CD4-positive, alpha-beta T cell treated with Interleukin-21 for 1 hour (primary cell): ENCODE measurements at places on chromosomes 6 and 20.
A peak's percentile ranks its signal among the peaks of the same experiment; 100 is the strongest.

- DNase-seq = no peak
These were observed 85.2 kb upstream of the ANKEF1 start for GRCh38 chr20:9949563-9949962.

GRCh38 chr6:13453771-13454251 lies 33.6 kb downstream of the GFOD1 start:
- peak; percentile 45 for DNase-seq

DNA sequence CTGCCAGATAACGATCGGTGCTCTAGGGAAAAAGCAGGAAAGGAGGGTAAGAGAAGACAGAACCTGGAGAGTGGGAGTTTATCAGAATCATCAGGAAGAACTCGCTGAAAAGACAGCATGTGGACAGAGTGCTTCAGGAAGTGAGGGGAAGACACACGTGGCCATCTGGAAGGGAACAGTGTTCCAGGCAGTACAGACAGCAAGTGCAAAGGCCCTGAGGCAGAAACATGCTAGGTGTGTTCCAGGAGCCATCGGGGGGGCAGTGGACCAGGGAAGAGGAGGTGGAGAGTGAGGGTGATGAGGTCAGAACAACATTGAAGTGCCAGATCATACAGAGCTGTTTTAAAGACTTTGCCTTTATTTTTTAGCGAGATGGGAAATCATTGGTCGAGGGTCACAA lies 354.3 kb upstream of the CNR1 start:
- DNase-seq = no peak

DNA sequence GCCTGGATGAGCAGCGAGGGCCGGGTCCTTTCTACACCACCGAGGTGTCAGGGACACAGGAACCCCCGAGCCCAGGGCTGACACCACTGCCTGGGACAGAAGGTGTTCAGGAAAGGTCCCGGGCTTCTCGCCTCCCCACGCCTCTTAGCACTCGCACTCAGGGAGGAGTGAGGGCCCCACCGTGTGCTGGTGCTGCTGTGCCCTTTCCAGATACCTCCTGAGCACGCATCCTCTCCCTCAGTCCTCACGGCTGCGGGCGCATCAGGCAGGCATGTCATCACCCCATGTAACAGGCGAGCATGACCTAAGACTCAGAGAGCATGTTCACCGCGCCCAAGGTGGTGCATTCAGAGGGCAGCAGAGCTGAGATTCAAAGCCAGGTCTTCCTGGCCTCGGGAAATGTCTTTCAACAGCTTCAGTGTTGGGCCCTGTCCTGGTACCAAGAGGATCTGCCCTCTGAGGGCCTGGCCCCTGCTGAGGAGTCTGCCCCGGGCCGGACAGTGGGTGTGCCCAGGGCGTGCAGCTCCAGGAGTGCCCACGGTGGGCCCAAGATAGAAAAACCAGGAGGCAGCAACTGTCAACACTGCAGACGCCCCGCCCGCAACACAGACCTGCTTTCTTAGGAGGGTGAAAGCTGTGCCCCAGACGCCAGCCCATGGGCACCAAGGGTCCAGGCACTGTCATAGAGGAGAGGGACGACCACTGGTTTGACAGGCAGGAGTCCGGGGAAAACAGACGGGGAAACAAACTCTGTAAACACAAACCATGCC lies 29.2 kb downstream of the TGM2 start:
- no peak for DNase-seq

GRCh38 chr6:108174371-108175175 lies 8.8 kb downstream of the NR2E1 start:
- DNase-seq = no peak

GRCh38 chr6:2848851-2849250 lies 7.2 kb upstream of the SERPINB1 start:
- peak; percentile 79 for DNase-seq

DNA sequence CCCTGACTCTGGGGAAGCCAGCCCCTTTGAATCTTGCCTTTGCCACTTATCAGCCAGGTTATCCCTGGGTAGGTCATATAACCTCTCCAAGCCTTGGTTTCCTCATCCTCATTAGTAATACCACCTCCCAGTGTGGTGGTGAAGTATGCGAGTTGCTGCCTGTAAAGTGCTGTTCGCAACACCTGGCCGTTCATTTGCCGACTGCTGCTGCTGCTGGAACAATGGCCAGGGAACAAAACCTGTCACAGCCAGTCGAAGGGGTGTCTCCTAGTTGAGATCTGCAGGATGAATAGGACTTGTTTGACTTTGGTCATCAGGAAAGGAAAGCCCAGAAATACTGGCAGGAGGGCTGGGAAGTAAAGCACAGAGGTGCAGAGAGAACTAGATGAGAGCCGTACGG lies 6.1 kb downstream of the MANBAL start:
- no peak for DNase-seq

DNA sequence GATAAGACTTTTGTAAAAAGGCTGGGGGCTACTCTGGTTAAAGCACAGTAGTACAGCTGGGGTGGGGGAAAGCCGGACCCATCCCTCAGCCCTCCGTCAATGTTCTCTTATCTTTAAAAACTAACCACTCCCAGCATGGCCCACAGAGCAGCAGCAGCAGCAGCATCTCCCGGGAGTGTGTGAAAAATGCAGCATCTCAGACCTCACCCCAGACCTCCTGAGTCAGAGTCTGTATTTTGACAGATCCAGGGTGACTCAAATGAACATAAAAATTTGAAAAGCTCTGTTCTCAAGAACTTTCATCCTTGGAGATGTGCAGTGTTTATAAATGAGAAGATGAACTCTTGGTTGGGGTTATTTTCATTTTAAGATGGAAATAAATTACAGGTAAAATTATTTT lies 277.7 kb upstream of the ECI2 start:
- DNase-seq = no peak

GRCh38 chr6:136782021-136782770 lies 10.1 kb downstream of the MAP3K5 start:
- DNase-seq = no peak

DNA sequence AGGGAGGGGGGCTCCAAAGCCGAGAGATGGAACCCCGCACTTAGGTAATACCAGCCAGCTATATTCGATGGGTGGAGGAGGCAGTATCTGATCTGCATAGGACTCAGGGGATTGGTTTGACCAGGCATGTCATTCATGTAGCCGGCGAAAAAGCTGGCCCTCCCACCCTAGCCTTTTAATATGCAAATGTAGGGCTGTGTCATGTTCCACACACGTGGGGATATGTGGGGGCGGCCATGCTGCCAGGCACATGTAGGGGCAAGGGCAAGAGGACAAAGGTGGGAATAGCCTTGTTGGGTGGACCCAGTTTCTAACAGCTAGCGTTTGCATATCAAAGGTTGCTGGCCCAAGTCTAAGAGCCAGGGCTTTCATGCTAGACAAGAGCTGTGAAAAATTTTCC lies 39.1 kb upstream of the DDR1 start:
- no peak for DNase-seq

GRCh38 chr6:2958776-2959175 lies 12.6 kb downstream of the SERPINB6 start:
- no peak for DNase-seq

DNA sequence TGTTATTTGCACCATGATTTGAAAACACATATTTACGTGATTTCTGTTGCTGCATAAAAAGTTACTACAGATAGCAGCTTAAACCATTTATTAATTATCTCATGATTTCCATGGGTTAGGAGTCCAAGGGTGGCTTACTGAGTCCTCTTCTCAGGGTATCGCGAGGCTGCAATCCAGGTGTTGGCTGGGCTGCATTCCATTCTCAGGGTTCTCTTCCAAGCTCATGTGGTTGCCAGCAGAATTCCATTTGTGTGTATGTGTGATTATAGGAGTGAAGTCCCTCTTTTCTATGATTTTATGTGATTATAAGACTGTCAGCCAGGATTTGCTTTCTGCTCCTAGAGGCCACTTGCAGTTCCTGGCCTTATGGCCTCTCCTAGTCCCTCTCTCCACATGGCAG lies 135.1 kb downstream of the FAM83B start:
- DNase-seq = no peak

GRCh38 chr6:130873746-130874145 lies 46.5 kb downstream of the SMLR1 start:
- no peak for DNase-seq

DNA sequence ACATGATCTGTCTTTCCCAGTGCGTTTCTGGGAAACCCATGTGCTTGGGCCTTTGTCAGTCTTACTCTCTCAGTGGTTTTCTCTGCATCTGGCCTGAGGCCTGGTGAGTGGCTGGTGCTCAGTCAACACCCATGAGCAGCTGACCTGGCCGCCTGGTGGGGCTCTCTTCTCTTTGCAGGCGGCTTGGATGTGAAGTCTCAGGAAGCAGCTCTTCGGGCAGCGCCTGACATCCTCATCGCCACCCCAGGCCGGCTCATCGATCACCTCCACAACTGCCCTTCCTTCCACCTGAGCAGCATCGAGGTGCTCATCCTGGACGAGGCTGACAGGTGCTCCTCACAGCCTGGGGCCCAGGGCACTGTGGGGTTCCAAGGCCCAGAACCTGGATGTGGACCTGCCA lies 10.8 kb downstream of the DDX27 start:
- DNase-seq = no peak

DNA sequence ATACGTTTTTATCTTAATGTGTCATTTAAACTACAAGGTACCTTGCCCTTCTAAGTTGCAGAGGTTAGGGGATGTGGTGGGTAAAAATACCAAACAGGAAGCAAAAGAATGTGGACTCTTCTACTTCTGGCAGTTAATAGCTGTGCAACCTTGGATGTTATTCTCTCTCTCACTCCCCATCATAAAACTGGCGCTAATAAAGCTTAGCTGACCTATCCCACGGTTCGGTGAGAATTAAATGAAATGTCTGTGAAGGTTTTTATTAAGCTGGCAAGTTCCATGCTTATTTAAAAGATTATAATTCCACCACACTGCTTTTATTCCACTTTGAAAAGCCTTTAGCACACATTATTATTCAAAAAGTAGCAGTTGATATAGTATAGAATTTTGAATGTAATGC lies 127.8 kb upstream of the SLC22A23 start:
- no peak for DNase-seq

GRCh38 chr6:146287691-146288369 lies 255.8 kb upstream of the RAB32 start:
- DNase-seq = no peak

GRCh38 chr20:59318201-59318790 lies 17.9 kb downstream of the EDN3 start:
- DNase-seq = no peak

DNA sequence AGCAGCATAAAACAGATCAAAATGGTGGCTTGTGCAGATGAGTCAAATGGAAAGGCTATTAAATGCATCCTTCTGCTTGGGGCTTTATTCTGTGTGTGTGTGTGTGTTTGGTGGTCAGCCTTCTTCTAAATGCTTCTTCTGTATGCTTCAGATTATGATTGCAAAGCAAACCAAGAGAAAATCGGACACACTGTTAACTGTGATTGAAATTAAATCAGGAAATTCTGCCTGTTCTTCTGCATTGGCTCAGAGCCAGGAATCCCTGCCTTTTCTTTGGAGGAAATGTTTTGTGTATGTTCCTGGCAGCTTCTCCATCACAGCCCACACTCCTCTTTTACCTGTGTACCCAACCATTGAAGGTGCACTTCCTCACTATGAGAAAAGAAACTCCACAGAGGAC lies 22.3 kb upstream of the PDE10A start:
- DNase-seq = no peak

- no peak for DNase-seq
These were observed 13.9 kb upstream of the SCUBE3 start for GRCh38 chr6:35199866-35200265.

- DNase-seq = peak; percentile 60
These were observed 76.7 kb downstream of the PREX1 start for GRCh38 chr20:48750941-48751635.

DNA sequence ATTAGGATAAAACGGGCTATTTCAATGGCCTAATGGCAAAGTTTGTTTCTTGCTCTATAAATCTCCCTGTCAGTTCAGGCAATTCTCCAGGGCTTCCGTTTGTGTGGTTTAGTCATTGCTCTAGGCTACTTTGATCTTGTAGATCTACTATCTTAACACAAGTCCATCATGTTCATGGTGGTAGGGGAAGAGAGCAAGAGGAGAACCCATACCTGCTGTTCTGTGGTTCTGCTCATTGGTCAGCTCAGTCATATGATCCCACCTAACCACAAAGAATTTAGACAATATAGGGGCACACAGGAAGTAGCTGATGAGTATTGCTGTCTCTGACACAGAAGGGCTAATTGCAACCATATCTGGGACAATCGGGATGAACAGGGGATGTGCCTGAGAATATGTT lies 4.9 kb upstream of the DEK start:
- peak; percentile 31 for DNase-seq

- DNase-seq = no peak
These were observed 128.0 kb upstream of the SASH1 start for GRCh38 chr6:148214667-148215066.

- DNase-seq = no peak
These were observed 1067.9 kb upstream of the MAP3K7 start for GRCh38 chr6:91654793-91655192.

DNA sequence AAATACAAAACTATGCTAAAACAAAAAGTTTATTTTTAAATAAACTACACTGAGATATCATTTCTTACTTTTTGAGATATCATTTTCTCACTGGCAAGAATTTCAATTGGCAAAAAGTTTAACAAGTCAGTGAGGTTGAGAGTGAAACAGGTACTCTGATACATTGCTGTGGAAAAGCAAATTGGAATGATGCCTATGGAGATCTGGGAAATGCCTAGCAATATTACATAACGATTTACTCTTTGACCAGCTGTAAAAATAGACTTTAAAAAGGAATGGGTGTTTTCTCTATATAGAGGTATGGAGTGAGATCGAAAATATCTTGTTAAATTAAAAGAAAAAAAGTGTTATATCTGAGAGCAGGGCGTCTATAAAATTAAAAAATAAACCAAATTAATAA lies 16.9 kb downstream of the CGAS start:
- DNase-seq = no peak

DNA sequence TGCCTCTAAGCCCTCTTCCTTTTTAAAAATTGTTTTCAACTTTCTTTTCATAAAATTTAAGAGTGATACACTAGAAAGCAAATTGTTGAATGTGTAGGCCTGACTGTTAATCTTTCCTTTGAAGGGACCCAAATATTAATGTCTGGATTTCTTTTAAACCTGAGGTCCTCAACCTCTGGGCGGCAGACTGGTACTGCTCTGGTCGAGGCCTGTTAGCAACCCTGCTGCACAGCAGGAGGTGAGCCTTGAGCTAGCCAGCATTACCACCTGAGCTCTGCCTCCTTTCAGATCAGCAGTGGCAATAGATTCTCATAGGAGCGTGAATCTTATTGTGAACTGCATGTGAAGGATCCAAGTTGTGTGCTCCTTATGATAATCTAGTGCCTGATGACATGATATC lies 191.2 kb downstream of the MANEA start:
- DNase-seq = no peak
